ENCODE measurements at places on chromosomes 6 and 20.

- no peak for DNase-seq
Measured at GRCh38 chr6:156848123-156848522, 70.9 kb downstream of the ARID1B start.

DNA sequence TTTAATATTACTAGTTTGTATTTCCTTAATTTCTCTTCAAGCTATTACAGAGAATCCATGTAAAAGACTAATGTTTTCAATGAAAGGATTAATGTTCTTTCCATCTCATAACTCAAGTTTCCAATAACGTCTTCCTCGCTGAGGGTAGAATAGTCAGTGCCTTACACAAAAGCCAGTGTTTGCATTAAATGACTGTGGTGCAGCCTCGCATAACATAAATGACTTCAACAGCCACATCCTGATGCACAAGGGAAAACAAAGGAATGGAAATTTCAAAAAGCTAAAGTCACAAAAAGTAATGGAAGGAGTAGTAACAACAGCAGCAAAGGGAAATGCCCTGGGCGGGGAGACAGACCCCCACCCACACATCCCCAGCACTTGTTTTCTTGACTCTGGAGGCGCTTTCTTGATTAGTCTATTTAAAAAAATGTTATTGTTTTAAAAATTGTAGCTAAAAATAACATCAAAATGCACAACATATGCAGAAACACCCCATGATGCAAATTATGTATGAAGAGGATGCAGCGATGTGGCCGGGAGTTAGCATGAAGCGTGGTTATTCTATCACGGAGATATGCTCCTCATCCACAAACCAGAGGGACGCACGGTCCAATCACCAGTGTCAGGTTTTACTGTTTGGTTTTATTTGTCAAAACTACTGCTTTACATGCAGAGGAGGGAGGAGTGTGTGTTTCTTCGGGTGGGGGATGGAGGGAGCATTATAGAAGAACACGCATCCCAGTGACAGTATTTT is 228.6 kb downstream of the GMPR start:
- DNase-seq: no peak

- DNase-seq: no peak
Measured at GRCh38 chr6:2876210-2877056, 26.7 kb downstream of the SERPINB9 start.

- no peak for DNase-seq
Measured at GRCh38 chr6:155448668-155449449, 6.8 kb downstream of the NOX3 start.

All from amygdala (tissue), 56 donors.